ENCODE measurements at places on chromosomes 4 and X.

DNA sequence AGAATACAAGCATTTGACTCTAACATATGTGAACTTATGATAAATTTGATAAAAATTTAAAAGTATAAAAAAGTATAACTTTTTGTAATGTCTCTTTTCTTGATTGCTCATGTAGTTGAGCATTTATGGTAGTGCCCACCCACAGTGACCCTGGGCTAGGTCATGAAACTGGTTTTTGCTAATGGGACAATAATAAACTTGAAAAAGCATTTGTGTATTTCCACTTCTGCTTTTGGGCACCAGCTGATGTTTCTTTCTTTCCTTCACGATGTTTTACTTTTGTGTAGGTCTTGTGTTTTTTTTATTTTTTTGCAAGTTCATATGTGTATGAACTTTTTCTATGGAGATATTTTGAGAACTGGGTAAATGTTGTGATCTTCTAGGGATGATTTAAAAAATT lies 313.1 kb downstream of the CBLL2 start:
- no peak for DNase-seq

- no peak for DNase-seq
These were observed 246.3 kb downstream of the BANK1 start for GRCh38 chr4:102036619-102037376.

DNA sequence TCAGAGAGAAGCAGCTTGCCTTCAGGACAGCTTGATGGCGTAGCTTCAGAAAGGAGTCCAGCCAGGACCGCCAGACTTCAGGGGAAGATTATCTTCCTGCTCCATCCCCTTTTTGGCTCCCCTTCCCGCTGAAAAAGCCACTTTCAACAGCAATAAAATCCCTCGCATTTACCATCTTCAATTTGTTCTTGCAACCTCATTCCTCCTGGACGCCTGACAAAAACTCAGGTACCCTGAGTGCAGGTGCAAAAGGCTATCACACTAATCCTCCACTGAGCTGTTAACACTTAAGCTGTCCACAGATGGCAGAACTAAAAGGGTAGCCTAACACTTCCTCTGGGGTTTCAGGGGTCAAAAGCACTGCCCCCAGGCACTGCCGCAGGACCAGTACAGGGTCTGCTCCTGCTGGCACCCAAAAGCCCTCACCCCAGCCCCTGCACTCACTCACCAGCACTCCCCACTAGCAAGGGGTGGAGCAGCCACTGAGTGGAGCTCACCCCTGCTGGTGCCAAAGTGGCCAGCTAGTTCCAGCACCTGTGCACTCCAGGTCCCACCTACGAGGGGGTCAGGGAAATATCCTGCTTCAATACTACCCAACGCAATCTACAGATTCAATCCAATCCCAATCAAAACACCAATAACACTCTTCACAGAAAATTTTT lies 145.8 kb downstream of the ADGRA3 start:
- DNase-seq: no peak

DNA sequence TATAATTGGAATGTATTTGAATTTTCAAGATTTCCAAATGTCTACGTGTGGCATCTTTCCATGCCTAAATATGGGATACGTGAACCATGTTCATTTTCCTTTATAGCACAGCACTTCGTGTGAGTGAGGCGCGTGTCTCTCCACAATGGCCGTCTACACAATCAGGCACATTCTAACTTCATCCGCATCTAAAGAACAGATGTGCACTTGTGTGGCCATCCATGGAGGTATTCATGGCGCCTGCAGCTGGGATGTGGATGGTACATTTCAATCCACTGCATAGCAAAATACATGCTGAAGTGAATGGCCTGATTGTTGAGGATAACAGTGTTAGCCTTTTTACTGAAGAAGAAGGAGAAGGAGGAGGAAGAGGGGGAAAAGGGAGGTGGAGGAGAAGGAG lies 34.5 kb upstream of the TRIM2 start:
- no peak for DNase-seq

DNA sequence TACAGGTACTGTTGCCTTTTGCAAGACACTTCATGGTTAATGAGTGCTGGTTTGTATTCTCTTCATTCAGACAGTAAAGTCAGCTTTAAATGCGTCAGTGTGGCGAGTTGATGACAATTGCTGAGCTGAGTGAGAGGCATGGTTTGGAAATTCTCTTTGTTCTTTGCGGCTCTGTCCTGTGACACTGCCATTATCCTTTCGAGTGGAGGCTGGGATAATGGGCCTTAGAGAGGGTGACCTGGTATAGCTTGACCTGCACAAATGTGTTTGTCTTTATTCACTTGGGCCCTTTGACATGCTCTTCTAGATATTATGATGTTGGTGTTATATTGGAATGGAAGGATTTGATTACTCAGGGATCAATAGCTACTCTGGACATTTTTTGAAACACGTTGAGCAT lies 208.5 kb upstream of the FAT1 start:
- no peak for DNase-seq

GRCh38 chr4:87270144-87270543 lies 49.7 kb upstream of the KLHL8 start:
- DNase-seq: no peak

DNA sequence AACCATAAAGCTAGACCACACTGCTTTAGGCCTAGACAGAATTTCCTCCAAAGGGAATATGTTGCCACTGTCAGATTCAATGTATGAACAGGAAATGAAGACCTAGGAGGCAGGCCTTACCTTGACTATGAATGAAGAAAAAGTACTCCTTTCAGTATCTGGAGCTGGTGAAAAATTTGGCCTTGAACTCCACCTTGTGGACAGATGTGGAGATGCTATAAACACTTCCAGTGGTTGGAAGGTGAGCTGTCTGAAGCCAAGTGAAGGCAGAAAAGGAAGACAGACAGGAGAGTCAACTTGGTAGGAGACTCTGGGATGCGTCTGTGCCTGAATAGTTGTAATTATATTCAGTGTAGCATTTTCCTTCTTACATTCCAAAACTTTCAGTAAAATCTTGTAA lies 17.2 kb downstream of the SPIN3 start:
- peak; percentile 24 for DNase-seq

GRCh38 chr4:183399126-183399522 lies 45.3 kb upstream of the CDKN2AIP start:
- no peak for DNase-seq

DNA sequence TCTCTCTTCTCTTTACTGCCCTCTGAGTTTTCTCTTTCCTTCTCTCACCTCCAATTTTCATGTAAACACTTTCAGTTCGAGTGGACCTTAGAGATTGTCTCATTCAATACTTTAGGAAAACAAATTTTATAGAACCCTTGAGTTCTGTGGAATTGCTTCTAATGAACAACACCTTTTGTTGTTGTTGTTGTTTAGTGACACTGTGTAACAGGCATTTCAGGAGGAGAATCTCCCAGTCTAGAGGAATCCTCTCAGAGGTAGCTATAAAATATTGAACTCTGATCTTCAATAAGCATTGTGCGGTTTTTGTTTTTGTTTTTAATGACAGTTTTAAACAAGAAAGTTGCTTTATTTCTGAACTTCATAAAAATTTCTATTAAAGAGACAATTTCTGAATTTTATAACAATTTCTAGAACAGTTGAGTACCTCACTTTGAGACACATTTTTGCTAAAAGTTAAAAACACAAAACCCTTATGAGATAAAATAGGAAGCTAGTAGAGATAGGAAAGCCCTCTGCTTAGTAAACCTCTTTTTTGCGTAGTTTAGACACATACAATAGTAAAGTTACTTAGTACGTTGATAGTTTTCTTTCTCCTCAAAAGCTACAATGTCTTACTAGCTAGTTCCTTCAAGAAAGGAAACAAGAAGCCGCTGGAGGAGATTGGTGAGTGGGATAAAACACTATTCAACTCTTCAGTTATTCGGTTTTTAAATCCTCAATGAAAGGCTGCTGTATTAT lies 38.8 kb downstream of the CLCN3 start:
- no peak for DNase-seq

GRCh38 chr4:30208731-30209435 lies 511.3 kb upstream of the PCDH7 start:
- DNase-seq: no peak

DNA sequence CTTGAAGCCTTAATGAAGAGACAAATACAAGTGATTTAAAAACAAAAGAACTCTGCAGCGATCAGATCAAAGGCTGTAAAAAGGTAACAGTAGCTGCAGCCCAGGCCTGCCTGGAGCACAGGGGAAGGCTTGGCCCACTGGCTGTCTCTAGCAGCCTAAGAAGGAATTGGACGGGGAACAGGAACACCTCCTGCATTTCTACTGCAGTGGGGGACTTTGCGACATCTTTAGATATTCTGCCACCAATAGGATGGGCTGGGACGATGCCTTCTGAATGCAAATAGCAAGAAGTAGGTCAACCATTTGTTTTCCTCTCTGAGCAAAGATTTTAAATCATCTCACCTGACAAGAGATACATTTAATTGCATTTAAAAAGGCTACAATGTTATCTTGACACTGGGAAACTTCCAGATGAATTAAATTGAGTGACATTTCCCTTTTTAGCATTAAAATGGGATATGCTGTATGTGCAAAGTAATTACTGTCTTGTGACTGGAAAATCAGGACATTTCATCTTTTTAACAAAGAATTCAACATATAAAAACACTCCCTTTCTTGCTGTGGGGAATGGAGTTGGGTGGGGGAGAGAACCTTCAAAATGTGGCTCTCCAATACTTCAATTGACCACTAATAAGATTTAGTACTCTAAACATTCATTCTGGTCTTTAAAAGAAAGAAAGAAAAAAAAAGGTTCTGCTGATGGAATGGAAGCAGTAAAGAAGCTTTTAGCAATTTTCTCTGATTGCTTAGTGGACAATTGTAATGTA lies 70.0 kb downstream of the NYX start:
- DNase-seq: no peak

DNA sequence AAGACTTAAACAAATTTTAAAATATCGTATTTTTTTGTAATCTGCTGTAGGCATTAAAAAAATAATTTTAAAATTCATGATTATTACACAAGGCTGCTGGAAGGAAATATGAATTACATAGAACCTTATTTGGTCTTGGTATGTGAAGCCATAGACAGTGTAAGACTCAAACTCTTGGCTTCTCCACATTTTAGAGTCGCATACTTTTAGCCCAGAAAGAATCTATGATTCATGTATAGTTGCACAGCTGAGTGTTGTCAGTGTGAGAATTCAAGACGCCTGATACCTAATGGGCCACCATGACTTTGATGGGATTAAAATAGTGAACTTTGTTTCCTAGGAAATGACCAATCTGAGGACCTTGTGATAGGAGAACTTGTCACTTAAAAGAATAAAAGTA lies 1.4 kb downstream of the INTU start:
- DNase-seq: no peak

DNA sequence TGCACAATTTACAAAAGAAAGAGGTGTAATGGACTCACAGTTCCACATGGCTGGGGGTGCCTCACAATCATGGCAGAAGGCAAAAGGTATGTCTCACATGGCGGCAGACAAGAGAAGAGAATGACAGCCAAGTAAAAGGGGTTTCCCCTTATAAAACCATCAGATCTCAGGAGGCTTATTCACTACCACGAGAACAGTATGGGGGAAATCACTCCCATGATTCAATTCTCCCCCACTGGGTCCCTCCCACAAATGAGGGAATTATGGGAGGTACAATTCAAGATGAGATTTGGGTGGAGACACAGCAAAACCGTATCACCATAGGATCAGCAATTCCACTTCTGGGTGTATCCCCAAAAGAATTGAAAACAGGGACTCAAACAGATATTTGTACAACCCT lies 97.5 kb upstream of the STX18 start:
- DNase-seq: no peak

GRCh38 chrX:116897526-116897925 lies 434.8 kb upstream of the CT83 start:
- DNase-seq: no peak

- DNase-seq: no peak
These were observed 193.1 kb upstream of the GPC4 start for GRCh38 chrX:133608406-133608805.

DNA sequence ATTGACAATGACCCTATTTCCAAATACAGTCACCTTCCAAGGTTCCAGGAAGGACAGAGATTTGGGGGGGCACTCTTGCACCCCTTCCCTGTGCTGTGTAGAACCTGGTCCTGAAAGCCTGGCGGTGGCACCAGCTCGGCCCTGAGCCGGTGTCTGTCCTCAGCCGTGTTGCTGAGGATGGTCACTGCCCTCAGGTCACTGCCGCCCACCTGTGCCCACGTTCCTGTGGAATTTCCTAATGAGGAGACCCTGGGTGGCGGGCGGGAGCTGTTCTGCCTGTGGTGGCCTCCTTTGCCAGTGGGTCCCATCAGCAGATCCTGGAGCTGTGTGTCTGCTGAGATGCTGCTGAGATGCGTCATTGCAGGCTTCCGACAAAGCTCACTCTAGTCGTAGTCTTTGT lies 32.9 kb downstream of the NELFA start:
- no peak for DNase-seq

DNA sequence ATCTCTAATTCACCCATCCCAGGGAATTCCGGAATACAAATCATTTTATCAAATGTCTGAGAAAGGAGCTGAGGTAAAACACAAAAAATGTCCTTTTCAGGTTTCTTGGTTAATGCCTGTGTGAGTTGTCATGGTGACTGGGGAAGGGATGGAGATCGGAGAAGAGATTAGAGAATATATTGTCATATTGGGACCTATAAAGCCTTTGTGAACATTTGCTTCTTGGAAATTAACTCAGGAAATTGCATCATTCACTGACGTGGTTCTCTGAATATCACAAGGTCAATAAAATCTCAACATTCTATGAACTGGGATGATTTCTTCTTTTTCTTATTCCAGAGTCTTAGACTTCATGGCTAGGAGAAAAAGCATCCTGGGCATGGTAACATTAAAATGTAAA lies 174.8 kb upstream of the GLRA2 start:
- DNase-seq: no peak

- no peak for DNase-seq
These were observed 1.3 kb downstream of the TACC3 start for GRCh38 chr4:1722551-1723118.

- DNase-seq: no peak
These were observed 43.8 kb downstream of the PDS5A start for GRCh38 chr4:39933671-39934590.

DNA sequence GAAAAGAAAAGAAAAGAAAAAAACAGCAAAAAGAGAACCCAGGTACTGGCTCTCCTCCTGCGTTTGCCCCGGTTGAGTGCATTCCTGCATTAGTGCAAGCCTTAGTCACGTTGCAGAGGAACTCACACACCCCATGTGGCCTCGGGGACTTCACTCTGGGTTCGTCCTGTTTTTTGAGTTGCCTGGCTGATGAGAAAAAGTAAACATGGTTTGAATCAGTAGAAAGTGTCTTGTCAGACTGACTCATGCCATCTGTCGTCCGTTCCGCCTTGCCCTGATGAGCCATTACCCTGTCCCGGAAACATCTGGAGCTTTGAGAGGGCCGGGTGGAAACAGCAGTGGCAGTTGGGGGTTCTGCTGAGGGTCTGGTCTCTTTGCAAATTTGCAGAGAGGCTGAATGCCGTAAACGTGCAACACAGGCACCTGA lies 16.3 kb downstream of the CD99 start:
- DNase-seq: no peak

DNA sequence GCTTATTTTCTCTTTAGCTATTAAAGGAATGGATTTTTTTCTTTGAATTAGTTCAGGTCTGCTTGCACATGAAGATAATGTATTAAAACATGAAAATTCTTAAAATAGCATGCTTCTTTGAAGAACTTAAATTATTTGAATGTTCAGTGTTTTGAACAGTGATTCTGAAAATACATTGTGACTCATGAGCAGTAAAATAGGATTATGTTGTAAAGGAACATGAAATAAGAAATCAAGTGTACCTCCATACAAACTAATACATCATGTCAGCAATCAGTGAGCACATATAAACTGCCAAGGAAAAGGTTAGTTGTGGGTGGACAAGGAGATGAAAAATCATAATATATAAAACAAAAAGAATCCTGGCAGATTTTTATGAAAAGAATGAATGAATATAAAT lies 66.1 kb downstream of the SNX25 start:
- DNase-seq: no peak

All from NCI-H2107 (cell line).